OCI-M1 (cell line): ENCODE measurements at places on chromosomes 12 and 14.

- no peak for DNase-seq
Measured at GRCh38 chr12:10700581-10700980, 22.5 kb downstream of the YBX3 start.

DNA sequence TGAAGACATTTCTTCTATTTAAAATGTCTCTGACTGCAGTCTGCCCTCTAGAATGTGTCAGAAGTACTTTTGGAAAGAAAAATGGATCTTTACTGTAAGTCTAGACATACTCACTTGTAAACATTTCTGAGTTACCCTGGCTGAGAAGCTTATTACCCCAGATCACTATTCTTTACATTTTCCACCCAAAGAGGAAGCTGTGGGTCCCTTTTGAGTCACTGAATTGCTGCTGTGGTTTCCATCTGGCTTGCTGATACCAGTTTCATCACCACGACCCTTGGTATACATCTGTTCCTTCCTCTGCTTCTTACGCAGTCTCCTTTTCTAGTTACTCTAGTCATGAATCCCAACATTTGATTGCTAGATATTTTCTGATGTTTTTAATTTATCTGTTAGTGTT, 20.2 kb upstream of the CLEC4D start:
- peak; percentile 92 for DNase-seq

- no peak for DNase-seq
Measured at GRCh38 chr14:35865611-35866324, 39.6 kb downstream of the BRMS1L start.

GRCh38 chr12:114780746-114781399, 96.9 kb upstream of the TBX3 start:
- DNase-seq, result no peak

GRCh38 chr12:84911271-84912197, 1.1 kb downstream of the SLC6A15 start:
- no peak for DNase-seq

- DNase-seq, result peak; percentile 60
Measured at GRCh38 chr12:49195736-49196135, 6.9 kb upstream of the TUBA1A start.
